Activated CD4-positive, alpha-beta T cell treated with anti-CD3 and anti-CD28 coated beads, Interleukin-2, amount 50 U/mL, for 24 hours (primary cell): ENCODE measurements at places on chromosomes 16 and 17.
A peak's percentile ranks its signal among the peaks of the same experiment; 100 is the strongest.

- no peak for DNase-seq
Observed at GRCh38 chr17:78247304-78247703, 15.9 kb downstream of the TMEM235 start.

GRCh38 chr17:7897090-7897489, 8.5 kb downstream of the CHD3 start:
- no peak for DNase-seq

- DNase-seq: no peak
Observed at GRCh38 chr17:41972571-41973407, 6.2 kb downstream of the CNP start.

- DNase-seq: no peak
Observed at GRCh38 chr17:82282239-82283207, 9.0 kb upstream of the CSNK1D start.

- DNase-seq: no peak
Observed at GRCh38 chr17:19646788-19647696, 1.5 kb upstream of the ALDH3A2 start.

- DNase-seq: peak; percentile 69
Observed at GRCh38 chr17:68356520-68356919, 65.2 kb downstream of the ARSG start.

GRCh38 chr17:36705874-36706731, 104.7 kb downstream of the MRM1 start:
- DNase-seq: no peak

GRCh38 chr17:31596382-31597323, 205.2 kb downstream of the RAB11FIP4 start:
- no peak for DNase-seq

GRCh38 chr17:50420419-50421112, 5.5 kb upstream of the ACSF2 start:
- DNase-seq: no peak

DNA sequence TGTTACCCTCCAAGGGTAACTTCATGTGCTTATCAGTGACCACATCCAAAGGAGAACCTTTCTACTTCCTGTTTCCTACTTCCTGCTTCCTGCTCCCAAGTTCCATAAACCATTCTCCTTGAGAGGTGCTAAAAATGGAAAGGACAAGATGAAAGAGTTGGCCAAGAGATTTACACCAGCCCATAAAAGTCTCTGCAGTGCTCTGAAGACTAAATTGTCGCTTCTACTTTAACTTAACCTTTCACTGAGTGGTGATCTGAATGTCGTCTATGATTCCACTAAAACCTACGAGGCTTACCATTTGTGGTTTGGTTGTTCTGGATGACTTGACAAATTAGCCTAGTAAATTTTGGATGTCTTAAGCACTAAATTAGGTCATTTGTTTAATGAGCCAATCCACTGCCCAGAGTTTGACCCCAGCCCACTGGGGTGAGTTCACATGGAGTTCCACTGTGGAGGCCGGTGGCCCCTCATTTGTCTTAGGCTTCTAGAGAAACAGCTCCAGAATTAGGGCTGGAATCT, 333.1 kb downstream of the FOXL1 start:
- DNase-seq: no peak

DNA sequence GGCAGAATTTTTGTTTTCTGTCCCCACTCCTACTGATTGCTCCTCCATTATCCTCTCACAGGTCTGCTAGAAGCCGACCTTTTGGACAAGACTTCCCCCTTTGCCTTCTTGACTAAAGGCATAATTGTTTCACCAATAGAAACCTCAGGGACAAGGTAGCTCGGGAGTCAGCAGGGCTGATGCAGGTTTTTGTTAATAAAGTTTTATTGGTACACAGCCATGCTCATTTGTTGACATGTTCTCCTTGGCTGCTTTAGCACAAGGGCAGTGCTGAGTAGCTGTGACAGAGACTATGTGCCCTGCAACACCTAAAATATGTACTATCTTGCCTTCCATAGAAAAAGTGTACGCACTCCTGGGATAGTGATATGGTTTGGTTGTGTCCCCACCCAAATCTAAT, 271.6 kb downstream of the XYLT1 start:
- DNase-seq: no peak

- peak; percentile 77 for DNase-seq
Observed at GRCh38 chr16:67184995-67185650, 1.4 kb upstream of the MATCAP1 start.

DNA sequence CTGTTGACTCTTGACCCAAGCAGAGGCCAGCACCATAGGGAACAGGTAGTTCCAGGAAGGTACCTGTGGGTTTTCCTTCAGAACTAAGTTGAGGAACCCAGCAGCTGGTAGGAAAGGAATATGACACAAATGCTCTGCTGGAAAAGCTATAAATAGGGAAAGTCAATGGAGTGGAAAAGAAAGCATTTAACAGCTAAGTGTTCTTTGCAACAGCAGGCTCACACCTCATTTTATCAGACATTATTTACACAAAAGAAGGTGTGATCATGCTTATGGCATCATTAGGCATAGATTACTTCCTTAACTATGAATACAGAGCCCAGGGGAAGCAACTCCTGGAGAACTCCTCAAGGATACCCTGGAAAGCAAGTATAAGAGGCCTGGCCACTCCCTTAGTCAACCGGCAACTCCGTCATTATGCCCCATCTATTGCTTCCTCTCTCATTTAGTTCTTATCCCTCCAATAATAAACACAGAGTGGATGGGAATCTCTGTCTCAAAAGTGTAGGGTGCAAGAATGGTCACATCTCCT, 128.1 kb downstream of the HS3ST2 start:
- no peak for DNase-seq

DNA sequence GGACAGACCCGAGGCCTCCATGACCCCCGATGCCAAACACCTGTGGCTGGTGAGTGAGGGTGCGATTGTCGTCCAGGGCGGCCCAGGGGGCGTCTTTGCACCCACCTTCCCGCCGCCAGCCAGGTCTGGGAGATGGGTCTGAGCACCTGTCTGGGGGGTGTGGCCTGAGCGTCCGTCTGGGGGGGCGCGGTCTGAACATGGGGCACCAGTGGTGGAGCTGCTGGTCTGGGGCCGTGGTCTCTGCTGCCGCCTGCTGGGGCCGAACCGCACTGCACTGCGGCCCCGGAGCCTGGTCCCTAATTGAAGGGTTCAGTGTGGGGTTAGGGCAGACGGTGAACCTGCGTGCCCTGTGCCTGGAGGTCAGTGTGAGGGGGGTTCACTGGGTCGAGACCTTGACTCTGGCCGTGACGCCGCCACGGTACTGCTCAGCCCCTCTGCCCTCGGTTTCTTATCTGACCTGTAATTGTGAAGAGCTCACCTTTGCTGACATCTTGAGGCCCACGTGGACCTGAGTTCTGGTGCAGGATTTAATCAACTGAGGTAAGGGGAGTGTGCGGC, 12.6 kb upstream of the TCF25 start:
- peak; percentile 60 for DNase-seq

DNA sequence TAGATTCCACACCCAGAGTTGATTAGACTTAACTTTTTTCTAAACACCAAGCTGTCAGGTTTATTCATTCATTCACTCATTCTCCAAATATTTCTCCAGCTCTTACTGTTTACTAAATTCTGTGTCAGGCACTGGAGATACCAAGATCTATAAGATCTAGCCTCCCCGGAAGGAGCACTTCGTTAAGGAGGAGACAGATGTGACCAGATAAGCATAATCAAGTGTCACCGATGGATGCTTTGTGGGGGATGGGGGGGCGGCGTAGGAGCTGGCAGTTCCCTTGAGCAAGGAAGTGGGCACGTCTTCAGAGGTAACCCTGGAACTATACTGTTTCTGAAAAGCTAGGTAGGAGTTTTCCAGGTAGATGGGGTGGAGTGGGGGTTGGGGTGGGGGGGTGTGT, 3.8 kb upstream of the RPL26 start:
- no peak for DNase-seq
